ENCODE measurements at places on chromosomes 11 and 22.

DNA sequence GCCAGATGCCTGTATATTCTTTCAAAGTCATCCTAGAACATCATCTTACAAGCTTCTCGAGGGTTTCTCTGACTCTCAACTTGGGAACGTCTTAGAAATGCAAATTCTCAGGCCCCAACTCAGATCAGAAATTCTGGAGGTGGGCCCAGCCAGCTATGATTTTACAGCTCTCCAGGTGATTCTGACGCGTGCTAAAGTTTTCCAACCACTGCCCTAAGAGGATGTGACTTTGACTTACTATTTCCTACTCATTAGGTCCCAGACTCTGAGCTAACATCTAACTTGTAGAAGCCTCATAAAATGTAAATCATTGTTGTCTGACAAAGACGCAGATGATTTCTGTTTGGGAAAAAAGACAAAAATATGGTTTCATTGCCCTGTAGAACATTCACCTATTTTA is 61.1 kb downstream of the IRAG1 start:
- DNase-seq = no peak

GRCh38 chr11:14059491-14059890 is 97.0 kb downstream of the SPON1 start:
- DNase-seq = no peak

DNA sequence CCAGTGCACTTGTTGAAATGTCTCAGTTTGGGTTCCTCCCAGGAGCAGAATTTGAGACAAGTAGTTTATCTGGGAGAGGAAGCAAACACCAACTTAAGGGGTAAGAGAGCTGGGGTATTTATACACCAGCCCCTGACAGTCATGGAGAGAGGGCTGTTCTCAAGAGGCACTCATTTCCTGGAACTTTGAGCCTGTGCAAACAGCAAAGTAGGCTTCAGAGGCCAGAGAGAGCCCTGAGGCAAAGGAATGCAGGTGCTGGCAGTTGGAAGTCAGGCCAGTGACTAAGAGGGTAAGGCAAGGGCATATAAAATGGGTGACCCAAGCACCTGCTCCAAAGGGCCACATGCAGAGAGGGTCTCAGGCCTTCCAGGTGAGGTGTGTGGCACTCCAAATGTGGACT is 16.1 kb downstream of the MS4A18 start:
- DNase-seq = no peak

- no peak for DNase-seq
Observed at GRCh38 chr22:24305260-24305692, 34.6 kb downstream of the SPECC1L start.

- no peak for DNase-seq
Observed at GRCh38 chr11:13262096-13262495, 15.5 kb upstream of the BMAL1 start.

- DNase-seq = no peak
Observed at GRCh38 chr22:25645964-25646363, 81.5 kb downstream of the GRK3 start.

GRCh38 chr11:15473954-15474837 is 359.5 kb downstream of the INSC start:
- no peak for DNase-seq

DNA sequence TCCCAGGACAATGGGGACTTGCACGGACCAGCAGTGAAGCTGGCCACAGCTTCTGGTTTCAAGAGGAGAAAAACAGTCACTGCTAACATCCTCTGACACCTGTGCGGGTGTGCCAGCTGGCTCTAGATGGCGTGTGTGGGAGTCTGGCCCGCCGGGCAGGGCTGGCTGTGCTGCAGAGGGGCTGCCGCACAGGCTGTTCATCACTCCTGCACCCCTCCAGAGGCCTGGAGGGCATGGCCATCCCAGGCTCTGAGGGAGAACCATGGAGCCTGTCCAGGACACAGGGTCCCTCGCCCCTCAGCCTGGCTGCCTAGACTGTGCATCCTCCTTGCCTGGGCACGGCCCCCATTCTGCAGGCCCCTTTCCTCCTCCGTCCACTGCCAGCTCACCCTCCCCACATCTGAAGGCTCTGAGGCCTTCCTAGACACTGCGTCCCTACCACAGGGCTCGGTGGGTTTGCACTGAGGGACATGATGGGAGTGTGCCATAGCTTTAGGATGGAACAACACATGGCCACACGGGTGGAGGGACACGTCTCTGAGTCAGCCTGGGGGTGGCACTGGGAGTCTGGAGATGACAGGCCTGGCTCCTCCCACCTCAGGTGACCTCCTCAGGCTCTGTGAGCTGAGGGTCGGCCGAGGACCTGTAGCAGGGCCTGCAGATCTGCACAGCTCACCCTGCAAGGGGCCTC is 42.1 kb upstream of the GNB1L start:
- no peak for DNase-seq

- no peak for DNase-seq
Observed at GRCh38 chr11:34425360-34425759, 13.4 kb upstream of the CAT start.

All from Caco-2 (cell line).